Esophagus muscularis mucosa (tissue), 4 donors: ENCODE measurements at places on chromosomes 5 and 9. TPM values are rescaled to one million over a fixed set of nuclear protein-coding genes. Genes with fewer than 3 reads are reported as not detected.

Gene CCNI2
- 0.39 TPM for total RNA-seq

Gene ST8SIA4
- total RNA-seq = 1.6 TPM

Gene ANKRD34B
- not detected for total RNA-seq

Gene GRM6
- total RNA-seq = not detected

Gene KCNMB1
- 76.6 TPM for total RNA-seq

Gene SHOC1
- total RNA-seq = not detected

Gene TLE1
- total RNA-seq = 52.3 TPM

Gene TAL2
- total RNA-seq = not detected
